Mesenteric fat pad (tissue), 1 donor: ENCODE measurements at places on chromosomes 12 and 14. TPM values are rescaled to one million over a fixed set of nuclear protein-coding genes. Genes with fewer than 3 reads are reported as not detected.

DNA sequence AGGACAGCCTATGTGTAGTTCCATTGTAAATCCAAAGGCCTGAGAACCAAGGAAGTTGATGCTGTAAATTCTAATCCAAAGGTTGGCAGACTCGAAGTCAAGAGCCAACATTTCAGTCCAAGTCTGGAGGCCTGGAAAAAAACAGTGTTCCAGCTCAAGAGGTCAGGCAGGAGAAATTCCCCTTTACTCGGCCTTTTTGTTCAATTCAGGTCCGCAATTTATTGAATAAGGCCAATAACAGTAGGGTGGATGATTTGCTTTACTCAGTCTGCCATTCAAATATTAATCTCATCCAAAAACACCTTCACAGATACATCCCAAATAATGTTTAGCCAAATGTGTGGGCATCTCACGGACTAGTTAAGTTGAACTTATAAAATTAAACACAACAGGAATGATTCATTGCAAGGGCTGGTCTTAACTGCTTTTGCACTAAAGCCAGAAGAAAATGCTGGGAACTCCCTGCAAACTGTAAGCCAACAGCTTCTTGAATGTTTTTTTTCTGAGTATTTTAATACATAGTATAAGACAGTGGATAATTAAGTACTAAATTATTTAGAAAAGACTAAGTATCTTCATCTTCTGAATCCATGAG, 197.4 kb upstream of the GARIN6 start:
- DNase-seq, result no peak

GRCh38 chr14:77986773-77987172, 183.4 kb upstream of the NRXN3 start:
- no peak for DNase-seq

- no peak for DNase-seq
Observed at GRCh38 chr12:96510306-96510764, 21.0 kb downstream of the CFAP54 start.

DNA sequence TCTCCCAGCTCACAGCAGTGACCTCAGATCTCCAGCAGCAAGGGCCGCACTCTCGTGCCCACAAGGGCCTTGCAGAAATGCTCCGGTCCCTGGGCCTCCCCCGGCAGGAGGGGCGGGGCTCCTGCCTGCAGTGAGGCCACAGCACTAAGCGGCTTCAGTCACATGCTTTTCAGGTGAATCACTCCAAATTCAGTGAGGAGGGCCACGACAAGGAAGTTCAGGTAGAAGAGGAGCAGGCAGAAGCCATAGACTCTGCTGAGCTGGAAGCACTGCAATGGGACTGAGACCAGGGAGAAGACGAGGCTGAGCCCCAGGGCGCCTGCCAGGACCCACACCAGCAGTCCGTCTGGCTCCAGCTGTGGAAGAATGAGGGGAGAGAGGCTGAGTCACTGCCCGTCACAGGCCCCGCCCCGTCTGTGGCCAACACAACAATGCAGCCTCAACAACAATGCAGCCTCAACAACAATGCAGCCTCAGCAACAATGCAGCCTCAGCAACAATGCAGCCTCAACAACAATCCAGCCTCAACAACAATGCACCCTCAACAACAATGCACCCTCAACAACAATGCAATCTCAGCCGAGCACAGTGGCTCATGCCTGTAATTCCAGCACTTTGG, 35.2 kb downstream of the SLC8B1 start:
- no peak for DNase-seq

GRCh38 chr14:89128311-89129026, 288.6 kb downstream of the FOXN3 start:
- DNase-seq, result no peak

GRCh38 chr14:89479802-89480201, 62.8 kb upstream of the FOXN3 start:
- DNase-seq, result no peak

DNA sequence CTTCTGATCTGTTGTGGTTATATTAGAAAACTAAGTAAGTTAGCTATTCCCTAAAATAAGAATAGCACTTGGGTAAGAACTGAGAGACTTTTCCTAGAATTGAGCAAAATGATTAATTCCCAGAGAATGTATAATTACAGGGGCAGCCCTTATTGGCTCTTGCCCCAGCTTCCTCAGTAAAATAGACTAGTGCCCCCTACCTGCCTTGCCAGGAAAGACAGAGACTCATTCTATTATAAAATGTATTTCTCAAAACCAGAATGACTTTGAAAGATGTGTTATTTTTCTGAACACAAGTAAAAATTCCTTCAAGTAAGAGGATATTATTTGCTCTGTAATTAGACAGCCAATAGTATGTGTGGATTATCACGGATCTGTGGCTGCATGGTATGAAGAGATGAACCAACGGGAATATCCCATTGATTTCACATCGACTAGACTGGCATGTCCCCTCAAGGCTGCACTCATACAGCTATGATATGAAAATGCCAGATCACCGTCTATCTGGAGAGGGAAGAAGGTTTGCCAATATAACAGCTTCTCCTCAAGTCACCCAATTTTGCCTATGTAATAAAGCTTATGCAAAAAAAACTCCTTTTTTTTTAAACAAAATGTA, 7.4 kb upstream of the GLRX5 start:
- no peak for DNase-seq

GRCh38 chr14:69495341-69495921, 10.9 kb downstream of the PLEKHD1 start:
- DNase-seq, result no peak

DNA sequence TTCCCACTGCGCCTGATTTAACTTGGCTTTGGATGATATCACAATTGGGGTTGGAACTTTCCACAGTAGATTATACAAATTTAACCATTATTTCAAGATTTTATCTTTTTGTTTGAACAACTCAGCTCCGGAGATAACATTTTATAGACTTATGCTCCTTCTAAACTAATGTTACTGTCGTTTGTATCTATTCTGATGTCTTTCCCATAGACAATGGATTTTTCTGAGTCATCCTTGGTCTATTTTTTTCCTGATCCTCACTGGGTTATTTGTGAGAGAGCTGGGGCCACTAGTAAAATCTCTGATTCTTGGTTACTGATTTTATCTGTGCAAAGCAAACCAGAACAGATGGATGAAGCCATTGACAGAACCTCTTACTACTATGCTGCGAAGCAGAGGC, 175.1 kb downstream of the SLC38A4 start:
- DNase-seq, result no peak

DNA sequence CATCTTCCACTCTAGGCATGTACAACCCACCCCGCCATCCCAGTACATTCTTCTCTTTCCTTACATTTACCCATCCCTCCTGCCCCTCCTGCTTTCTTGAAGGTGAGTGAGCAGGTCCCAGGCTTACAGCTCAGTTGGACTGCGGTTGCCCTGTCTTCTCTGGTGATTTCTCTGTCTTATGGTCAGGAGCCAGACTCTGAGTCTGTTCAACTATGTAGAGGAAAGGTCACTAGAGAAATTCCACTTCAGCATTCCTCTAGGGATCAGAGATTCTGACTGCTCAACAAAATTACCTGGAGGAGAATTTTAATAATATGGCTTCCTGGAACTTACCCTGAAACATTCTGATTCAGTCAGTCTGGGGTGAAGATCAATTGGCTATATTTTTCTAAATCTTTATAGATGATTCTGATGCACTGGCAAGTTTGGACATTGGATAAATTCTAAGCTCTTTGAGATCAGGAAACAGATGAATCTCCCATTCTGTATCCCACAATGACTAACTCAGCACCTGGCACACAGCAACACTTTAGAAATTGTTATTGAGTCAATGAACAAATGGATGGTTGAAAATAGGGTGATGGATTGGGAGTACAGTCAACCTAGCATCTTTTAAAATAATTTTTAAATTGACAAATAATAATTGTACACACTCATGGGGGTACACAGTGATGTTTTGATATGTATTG, 128.6 kb upstream of the HIF1A start:
- DNase-seq, result no peak

- DNase-seq, result no peak
Observed at GRCh38 chr12:108425238-108425795, 86.2 kb upstream of the CMKLR1 start.

DNA sequence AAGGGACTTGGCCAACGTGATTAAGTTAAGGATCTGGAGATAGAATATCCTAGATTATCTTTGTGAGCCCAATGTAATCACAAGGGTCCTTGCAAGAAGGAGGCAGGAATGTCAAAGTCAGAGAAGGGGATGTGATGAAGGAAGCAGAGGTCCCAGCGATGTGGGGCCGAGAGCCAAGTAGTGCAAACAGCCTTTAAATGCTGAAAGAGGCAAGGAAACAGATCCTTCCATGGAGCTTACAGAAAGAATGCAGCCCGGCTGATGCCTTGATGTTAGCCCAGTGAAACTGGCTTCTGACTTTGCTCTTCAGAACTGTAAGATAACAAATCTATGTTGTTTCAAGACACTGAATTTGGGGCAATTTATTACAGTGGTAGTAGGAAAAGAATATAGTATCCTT, 74.9 kb downstream of the NEDD1 start:
- DNase-seq, result no peak

DNA sequence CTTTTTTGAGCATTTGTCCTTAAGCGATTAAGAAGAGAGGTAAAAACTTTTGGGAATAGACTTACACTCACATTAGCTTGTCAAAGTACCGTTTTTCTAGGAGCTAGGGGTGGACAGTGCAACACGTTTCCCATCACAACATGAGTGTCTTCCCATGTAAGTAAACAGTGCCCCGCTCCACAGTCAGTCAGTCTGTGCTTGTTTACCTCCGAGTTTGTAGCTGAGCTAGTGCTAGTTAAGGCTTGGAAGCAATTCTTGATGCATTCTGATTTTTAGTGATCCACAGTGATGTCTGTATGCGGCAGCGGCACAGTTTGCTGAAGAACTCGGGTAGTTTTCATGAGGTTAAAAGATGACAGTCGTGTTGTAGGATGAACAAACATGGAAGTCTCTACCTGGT, 941 bp downstream of the ZDHHC17 start:
- DNase-seq, result no peak

OR4K15 gene
- total RNA-seq, result not detected

BMAL2 gene
- total RNA-seq, result 3.2 TPM

RBP5 gene
- total RNA-seq, result 1.1 TPM

MSRB3 gene
- 81.1 TPM for total RNA-seq

MARS1 gene
- total RNA-seq, result 145 TPM

ITFG2 gene
- 23.4 TPM for total RNA-seq

STAB2 gene
- total RNA-seq, result 0.35 TPM

PLEKHG3 gene
- total RNA-seq, result 35.6 TPM

SYNDIG1L gene
- total RNA-seq, result not detected

CLMN gene
- 47.4 TPM for total RNA-seq

MEG3 gene
- 82.2 TPM for total RNA-seq

SMOC1 gene
- total RNA-seq, result 0.93 TPM

SELPLG gene
- 15.4 TPM for total RNA-seq
